ENCODE measurements at places on chromosomes 11 and 22. TPM values are rescaled to one million over a fixed set of nuclear protein-coding genes. Genes with fewer than 3 reads are reported as not detected.

Gene ABCC8
- 8.6 TPM for total RNA-seq

Gene APOL5
- total RNA-seq, result not detected

Gene CRACR2B
- total RNA-seq, result 0.82 TPM

Gene KCNJ1
- total RNA-seq, result not detected

Gene OR2AG2
- 0.41 TPM for total RNA-seq

Gene SGSM1
- 8.6 TPM for total RNA-seq

Gene ANKK1
- not detected for total RNA-seq

Gene THRSP
- not detected for total RNA-seq

Gene UBASH3B
- 24.1 TPM for total RNA-seq

Gene OR8D4
- not detected for total RNA-seq

Gene GTSE1
- total RNA-seq, result 1.6 TPM

Gene KCNQ1OT1
- total RNA-seq, result 2.0 TPM

Gene BLID
- 1.2 TPM for total RNA-seq

Gene RASD2
- 1.2 TPM for total RNA-seq

Gene POU2AF2
- not detected for total RNA-seq

Gene NEU3
- 15.1 TPM for total RNA-seq

Gene CATSPERZ
- 0.82 TPM for total RNA-seq

Gene NNMT
- total RNA-seq, result 0.41 TPM

Gene OR51B4
- total RNA-seq, result 0.41 TPM

Gene AQP11
- 4.9 TPM for total RNA-seq

Gene DEUP1
- 0.82 TPM for total RNA-seq

Gene PGA4
- total RNA-seq, result 0.82 TPM

Gene HBE1
- total RNA-seq, result 15.1 TPM
